ENCODE measurements at places on chromosomes 13 and 19. TPM values are rescaled to one million over a fixed set of nuclear protein-coding genes. Genes with fewer than 3 reads are reported as not detected.
A peak's percentile ranks its signal among the peaks of the same experiment; 100 is the strongest.

- H3K27ac ChIP-seq: no peak overlapping the region
- H3K4me3 ChIP-seq: no peak overlapping the region
- peak; percentile 6 for DNase-seq
- H3K4me1 ChIP-seq: peaks cover 14% of the 10 kb centered on the region
- no peaks in the 10 kb centered on the region for H3K27me3 ChIP-seq
- 0 out of 2 replicates have a peak, but pooled peaks cover 3% of the 10 kb centered on the region for H3K36me3 ChIP-seq
Measured at GRCh38 chr13:45142440-45143345, 22.4 kb downstream of the GTF2F2 start.

DNA sequence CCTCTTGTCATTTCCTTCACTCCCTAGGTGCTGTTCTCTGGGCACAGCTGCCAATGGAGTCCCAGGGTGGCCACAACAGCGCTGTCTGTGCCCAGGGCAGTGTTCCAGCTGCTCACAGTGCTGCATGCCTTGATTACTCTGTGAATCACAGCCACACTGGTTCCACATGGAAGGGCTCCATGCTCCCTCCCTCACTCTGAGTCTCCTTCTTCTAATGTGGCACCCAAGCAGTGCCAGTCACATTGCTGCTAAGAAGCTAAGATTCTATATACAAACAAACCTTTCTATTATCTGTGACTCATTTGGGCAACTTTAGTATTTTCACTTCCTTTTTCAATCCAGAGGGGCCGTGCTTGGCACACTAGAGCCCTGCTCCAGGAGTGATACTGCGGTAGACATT lies 248.7 kb downstream of the TDRD3 start:
- no peaks in the 10 kb centered on the region for H3K27me3 ChIP-seq
- no peak overlapping the region for H3K27ac ChIP-seq
- no peak overlapping the region for H3K4me3 ChIP-seq
- H3K4me1 ChIP-seq: no peaks in the 10 kb centered on the region

DNA sequence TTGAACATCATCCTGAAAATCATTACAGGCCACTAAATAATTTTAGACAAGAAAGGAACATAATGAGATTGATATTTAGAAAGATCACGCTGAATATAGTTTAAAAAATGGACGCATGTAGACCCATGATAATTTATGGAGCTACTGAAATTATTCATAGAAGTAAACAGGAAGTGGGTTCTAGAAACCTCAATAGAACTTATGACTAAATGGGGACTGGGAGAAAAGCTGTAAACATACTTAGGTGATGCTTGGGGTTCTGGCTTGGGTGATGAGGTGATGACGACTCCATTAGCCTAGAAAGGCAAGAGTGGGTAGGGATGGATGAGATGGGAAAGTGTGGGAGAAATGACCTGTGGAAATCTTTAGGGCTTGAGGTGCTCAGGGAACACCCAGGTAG lies 484.0 kb downstream of the MYO16 start:
- no peaks in the 10 kb centered on the region for H3K4me1 ChIP-seq
- no peak overlapping the region for H3K4me3 ChIP-seq
- H3K27me3 ChIP-seq: peaks cover 46% of the 10 kb centered on the region
- no peak overlapping the region for H3K27ac ChIP-seq
- no peaks in the 10 kb centered on the region for H3K36me3 ChIP-seq

DNA sequence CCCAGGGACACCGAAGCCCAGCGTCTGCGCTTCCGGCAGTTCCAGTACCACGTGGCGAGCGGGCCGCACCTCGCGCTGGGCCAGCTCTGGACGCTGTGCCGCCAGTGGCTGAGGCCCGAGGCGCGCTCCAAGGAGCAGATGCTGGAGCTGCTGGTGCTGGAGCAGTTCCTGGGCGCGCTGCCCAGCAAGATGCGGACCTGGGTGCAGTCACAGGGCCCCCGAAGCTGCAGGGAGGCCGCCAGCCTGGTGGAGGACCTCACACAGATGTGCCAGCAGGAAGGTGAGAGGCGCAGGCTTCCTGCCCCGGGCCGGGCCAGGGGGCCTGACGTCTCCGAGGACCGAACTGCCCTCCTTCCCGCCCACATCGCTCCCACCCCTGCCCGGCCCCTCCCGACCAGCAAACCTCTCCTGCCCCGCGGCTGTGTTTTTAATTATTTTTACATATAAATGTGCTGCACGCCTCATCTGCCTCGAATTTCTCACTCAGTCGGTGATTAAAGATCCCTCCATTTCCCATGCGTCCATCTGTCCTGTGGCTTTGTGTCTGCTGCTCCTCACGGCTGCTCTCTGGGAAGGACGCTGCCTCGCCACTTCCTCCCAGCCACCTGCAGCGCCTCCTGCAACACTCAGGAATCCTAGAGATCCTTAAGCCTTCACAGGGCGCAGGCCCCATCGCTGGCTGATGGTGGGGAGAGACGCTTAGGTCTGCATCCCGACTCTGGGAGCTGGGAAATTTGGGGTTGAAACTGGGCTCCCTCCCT lies 4.3 kb downstream of the ZSCAN1 start:
- no peak overlapping the region for H3K27ac ChIP-seq
- H3K4me3 ChIP-seq: no peak overlapping the region
- no peaks in the 10 kb centered on the region for H3K36me3 ChIP-seq
- H3K4me1 ChIP-seq: no peaks in the 10 kb centered on the region
- peak; percentile 12 for DNase-seq

The OLFM2 gene
- total RNA-seq: 26.2 TPM

The DPF1 gene
- total RNA-seq: 5.2 TPM

The ZNF701 gene
- 6.7 TPM for total RNA-seq

The ZNF738 gene
- 10.6 TPM for total RNA-seq

The MEIOSIN gene
- total RNA-seq: not detected

The ZNF552 gene
- total RNA-seq: 2.9 TPM

The HRC gene
- not detected for total RNA-seq
